ENCODE measurements at places on chromosomes 4 and X.

DNA sequence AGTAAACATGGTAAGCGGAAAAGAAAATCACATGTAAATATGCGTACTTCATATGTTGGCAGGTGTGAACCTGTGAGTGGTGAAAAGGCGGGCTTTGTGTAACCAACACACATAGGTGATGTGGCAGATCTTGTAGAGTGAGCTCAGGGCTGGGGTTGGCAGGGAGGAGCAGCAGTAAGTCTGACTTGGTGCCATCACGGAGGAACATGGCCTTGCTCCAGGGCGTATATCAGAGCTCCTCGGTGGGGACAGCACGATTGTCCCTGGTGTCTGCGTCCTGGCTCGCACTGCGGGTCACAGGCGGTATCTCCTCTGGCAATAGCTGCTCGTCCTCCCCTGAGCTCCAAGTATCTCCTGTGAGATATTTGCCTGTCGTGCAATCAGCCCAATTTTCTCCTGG, 733.6 kb downstream of the TRIML1 start:
- DNase-seq: no peak

- DNase-seq: no peak
Observed at GRCh38 chr4:178799204-178799603, 1357.0 kb upstream of the AGA start.

GRCh38 chrX:10508891-10509290, 111.5 kb downstream of the MID1 start:
- no peak for DNase-seq

- DNase-seq: peak; percentile 1
Observed at GRCh38 chr4:8771666-8772065, 100.0 kb downstream of the HMX1 start.

DNA sequence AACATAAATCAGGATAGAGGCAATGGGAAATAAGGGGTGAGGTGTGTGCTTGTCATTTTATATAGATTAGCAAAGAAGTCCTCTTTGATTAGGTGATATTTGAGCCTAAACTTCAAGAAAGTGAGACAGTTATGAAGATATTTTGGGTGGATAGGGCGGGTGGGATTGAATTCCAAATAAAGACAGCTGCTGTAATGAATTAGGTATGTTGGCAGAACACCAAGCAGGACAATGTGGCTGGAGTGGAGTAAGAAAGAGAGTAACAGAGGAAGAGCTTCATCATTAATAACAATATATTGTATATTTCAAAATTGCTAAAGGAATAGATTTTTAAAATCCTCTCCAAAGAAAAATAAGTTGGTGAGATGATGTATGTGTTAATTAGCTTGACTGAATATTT, 91.0 kb upstream of the CENPE start:
- DNase-seq: no peak

DNA sequence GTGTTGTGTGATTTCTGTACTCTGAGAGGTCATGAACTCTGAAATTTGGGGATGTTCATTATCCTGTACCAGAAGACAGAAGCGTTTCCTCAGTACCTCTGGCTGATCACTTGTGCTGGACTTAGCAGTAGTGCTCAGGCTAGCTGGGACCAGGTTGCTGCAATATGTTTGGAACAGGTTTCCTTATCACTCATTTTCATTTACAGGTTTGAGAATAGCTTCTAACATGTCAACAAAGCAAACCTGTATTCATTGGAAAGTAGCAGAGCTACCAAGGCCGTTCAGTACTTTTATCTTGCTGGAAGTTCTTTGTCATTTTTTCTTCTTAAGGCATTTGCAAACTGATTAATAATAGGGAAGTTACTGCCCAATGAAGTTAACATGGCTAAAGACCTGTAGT, 242.9 kb upstream of the ANKRD50 start:
- no peak for DNase-seq

DNA sequence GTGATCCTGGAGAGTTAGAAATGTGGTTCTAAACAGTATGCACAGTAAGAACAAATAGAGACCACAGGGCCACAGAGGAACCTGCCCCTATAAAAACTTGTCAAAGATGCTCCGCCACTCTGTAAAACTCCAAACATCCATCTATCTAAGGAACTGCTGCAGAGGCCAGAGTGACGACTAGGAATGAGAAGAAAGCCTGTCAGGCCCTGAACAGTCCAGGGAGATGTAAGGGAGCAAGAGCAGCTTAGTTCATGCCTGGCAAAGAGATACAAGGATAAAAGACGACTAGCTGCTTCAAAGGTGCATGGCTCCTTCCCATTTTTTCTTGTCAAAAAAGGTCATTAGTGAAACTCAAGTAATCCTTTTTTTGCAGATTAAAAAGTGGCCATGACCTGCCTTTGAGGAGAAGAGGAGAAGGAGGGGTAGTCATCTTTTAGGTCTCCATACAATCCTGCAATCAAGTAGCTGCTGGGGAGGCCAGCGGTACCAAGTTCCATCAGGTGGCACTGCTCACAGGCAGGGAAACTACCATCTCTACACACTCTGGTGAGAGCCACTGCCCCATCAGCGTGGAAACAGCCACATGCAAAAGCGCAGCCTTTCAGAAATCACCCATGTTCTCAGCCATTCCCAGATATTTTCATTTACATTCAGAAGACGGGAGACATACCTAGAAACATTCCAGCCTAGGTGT, 162.1 kb downstream of the TSPAN5 start:
- DNase-seq: no peak

- peak; percentile 48 for DNase-seq
Observed at GRCh38 chr4:80201252-80202151, 4.2 kb downstream of the PRDM8 start.

GRCh38 chr4:6150046-6150735, 50.2 kb downstream of the JAKMIP1 start:
- no peak for DNase-seq

- DNase-seq: no peak
Observed at GRCh38 chrX:149283853-149284252, 221.3 kb downstream of the IDS start.

DNA sequence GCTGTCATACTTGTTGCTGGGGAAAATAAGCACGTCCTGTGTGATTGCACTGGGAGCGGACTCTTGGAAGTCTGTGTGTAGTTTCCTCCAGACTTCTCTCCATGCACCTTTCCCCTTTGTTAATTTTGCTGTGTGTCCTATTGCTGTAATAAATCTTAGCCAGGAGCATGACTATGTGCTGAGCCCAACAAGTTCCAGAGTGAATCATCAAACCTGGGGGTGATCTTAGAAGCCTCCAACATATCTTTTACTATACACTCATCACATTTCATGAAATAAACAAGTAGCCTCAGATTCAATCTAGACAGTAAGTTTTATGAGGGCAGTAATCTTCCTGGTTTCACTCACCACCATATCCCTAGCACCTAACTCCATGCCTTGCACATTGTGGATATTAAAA, 43.3 kb upstream of the FGF13 start:
- DNase-seq: no peak

- DNase-seq: no peak
Observed at GRCh38 chr4:154622598-154622997, 10.1 kb upstream of the FGG start.

DNA sequence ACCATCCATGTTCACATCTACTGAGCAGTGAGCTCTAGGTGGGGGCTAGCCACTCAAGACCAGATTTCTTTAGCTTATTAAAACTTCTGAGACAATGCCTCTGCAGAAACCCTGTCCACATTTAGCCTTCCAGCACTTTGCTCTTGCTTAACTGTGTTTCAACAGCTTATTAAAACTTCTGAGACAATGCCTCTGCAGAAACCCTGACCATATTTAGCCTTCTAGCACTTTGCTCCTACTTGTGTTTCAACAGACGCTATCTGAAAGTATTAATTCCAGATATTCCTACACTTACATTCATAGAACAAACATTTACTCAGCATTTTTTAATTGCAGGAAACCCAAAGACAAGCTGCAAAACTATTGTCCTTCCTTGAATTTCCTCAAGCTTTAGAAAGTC, 91.9 kb downstream of the SEL1L3 start:
- no peak for DNase-seq

DNA sequence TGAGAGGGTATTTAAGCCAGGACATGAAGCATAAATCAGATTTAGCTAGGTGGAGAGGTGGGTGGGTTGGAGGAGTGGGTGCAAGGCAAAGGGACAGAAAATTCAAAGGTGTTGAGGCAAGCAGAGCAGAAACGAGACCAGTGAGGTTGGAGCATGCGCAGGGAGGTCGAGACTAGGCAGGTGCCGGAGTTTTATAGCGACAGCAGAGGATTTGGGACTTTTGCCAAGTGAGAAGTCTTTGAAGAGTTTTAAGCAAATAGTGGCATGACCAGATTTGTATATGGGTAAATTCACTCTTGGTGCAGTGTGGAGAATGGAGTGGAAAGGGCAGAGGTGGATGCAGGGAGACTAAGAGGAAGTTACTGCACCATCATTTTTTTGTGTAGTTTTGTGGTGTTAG, 107.0 kb upstream of the TLR2 start:
- no peak for DNase-seq

- no peak for DNase-seq
Observed at GRCh38 chr4:176437756-176438155, 118.0 kb downstream of the SPCS3 start.

DNA sequence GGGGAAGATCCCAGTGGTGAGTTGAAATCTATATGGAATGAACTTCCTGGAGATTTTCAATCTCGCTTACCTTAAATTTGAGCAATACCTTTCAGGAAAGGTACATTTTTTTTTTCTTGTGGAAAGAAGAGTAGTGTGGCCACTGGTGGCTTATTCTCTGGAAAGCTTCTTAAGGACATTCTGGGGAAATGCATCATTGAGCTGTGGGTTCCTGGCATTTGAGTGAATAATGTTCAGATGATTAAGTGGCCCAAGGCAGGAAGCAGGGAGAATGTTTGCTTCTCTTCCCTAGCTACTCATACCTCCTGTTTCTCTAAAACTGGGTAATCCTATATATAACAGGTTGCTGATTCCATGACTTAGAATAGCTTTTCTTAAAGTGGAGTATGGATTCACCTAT, 31.8 kb downstream of the STAG2 start:
- no peak for DNase-seq

GRCh38 chrX:54926978-54927377, 6.4 kb downstream of the TRO start:
- no peak for DNase-seq

DNA sequence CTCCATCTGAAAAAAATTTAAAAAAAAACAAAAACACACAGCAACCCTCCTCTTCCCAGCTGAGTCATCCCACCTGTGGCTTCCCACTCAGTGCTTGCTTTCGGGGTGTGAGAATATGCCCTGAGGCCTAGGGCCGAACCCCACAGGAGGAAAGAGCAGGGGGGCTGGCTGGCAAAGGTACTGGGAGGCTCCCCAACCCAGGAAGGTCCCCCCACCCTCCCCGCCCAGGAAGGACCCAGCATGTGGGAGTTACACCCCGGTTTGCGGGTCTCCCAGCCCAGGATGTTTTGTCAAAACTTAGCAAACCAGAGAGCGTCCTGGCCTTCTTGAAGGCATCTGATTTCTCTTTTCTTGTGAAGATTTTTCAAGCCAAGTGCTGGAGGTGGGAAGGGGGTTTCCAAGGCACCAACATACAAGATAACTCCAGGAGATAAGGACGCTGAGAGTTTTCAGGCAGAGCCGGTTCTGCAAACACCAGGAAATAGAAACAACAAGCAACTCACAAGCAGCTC, 25.7 kb upstream of the CSF2RA start:
- DNase-seq: no peak

DNA sequence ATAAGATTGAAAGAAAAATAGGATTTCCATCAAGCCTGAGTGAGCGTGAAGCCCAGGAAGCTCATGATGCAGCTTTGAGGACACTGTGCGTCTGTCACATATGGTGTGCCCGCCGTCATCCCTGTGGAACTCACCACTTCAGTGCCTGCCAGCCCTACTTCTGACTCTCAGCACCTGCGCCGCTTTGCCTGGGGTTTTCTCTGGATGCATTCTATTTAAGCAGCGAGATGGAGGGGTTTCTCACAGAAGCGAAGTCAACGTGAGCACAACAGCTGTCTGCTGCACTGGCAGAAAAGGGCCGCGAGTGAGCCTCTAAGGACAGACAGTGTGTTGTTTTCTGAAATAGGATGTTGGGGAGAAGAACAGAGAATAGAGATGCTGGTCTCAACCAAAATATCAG, 6.2 kb upstream of the TMEM128 start:
- no peak for DNase-seq

DNA sequence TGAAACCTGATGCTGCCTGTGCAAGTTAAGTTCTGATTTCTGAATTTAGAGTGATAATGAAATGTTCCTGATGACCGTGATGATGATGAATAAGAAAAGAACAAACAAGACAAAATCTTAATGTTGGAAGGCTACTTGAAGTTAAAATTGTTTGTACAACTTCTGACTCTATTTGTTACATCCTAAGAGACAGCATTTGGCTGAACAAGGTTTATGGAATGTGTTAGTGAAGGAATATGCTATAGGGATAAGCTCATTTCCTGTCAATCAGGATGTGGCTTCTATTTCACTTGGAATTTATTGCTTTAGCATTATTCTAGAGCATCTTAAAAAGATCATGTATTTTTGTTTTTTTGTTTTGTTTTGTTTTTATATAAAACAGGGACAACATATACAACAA, 267.5 kb downstream of the FAT4 start:
- no peak for DNase-seq

DNA sequence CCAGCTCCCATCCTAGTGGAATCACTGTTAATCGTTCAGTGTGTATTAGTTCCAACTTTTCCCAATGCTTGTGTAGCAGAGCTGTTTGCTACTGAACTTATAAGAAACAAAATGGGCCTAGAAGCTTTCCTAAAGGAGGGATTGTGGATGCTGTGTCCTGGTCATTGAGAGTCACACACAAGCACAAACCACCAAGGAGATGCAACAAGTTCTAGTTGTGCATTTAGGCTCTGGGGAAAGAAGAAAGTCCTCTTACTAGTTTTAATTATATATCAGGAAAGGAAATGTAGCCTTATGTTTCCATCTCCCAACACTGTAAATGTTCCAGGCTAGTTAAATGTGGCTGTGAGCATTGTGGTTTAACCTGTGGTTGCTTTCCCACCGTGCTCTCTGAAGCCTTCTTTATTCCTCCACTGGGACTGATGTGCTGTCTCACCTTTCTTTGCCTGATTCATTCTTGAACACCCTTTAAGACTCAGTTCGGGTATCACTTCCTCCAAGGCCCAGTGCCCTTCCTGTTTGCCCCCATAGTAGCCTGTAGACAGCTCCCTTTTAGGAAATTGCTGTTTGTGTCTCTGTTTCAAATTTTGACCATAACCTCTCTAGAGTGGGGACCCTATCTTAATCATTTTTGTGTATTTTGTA, 34.3 kb downstream of the ATP10D start:
- no peak for DNase-seq

GRCh38 chrX:103520386-103520785, 1.1 kb upstream of the RAB40A start:
- no peak for DNase-seq

DNA sequence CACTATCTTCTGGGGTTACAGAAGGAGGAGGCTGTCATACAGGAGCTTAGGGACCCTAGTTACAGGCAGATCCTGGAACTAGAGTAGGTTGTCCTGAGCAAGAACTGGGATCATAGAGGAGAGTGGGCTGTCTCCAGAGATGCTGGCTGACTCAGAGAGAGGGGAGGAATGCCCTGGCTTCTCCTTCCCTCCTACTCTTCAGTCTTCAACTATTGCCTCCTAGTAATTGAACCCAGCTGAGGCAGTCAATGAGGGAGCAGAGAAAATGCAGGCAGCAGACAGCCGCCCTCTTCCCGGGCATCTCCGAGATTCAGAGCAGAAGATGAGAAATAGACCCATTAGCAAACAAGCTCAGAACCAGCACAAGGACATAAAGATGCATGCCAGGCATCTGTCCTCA, 118.3 kb upstream of the PDE5A start:
- DNase-seq: no peak

All from left ventricle myocardium inferior (tissue), 1 donor.